ENCODE measurements at places on chromosomes 12 and 14.

GRCh38 chr12:104651811-104652210 lies 195.1 kb downstream of the CHST11 start:
- no peak for DNase-seq

DNA sequence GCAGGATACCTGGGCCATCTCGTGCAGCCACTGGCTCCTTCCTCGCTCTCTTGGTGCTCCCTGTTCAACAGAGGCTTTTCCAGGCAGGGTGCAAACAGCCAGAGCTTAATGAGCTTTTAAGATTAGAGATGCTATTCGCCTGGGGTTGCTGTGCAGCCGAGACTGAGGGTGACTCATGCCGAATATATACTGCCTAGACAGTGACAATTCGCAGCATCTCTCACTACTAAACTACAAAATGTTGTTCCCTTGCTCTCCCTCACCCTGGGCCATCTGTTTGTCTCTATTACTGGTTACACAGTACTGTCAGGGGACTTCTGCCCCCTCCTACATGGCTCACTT lies 26.0 kb upstream of the TESC start:
- no peak for DNase-seq

DNA sequence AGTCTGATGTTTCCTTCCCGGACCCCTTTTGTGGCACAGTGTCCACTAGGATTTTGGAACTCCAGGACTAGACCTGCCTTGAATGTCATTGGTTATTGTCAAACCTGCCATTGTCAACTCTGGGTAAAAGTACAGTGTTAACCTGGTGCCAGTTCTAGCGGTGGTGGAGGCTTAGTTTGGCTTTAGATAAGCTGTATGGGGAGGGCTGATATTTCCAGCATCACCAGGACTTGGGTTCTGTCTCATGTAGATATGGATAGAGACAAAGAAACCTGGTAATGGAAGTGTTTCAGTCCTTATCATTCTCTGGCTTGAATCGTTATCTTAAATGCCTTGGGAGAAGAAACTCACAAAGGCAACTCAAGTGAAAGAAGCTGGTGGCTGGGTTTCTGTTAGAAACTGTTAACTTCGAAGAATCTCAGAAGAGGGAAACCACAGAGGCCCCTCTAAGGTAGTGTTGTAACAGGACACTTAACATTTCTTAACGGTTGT lies 10.6 kb downstream of the CHST11 start:
- no peak for DNase-seq

GRCh38 chr14:93263416-93263815 lies 56.4 kb downstream of the UBR7 start:
- DNase-seq, result no peak

GRCh38 chr12:119829439-119829838 lies 47.7 kb downstream of the CIT start:
- DNase-seq, result no peak

GRCh38 chr12:52672321-52672933 lies 7.8 kb downstream of the KRT1 start:
- DNase-seq, result no peak

- DNase-seq, result no peak
Measured at GRCh38 chr14:55706893-55707292, 126.9 kb downstream of the KTN1 start.

- no peak for DNase-seq
Measured at GRCh38 chr12:27099629-27100028, 17.3 kb upstream of the C12orf71 start.

DNA sequence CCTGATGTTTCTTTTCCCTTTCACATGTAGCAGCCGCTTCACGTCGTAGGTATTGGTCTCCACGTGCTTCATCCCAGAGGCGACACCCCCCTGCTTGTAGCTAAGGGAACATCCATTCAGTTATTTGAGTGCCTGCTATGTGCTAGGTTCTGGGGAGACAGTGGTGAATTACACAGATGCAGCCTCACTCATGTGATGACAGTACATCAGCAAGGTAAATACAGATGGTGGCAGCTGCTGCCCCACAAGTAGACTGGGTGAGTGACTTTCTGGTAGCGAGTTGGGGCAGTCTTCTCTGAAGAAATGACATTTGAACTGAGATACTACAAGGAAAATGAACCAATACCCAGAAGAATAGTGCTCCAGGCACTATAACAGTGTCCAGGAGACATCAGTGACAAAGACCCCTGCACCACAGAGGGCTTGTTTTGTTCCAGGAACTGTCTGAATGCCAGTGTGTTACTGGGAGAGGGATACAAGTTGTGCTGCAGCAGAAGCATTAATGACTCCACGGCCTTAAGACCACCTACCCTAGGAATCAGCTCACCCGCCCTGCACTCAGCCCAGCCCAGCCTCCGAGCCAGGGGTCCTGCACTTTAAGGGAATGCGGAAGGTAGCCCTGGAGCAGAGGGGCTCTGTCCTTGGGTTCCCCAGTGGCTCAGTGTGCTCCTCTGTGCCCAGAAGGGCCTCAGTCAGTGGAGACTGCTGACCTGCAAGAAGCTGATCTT lies 7.3 kb downstream of the AVIL start:
- DNase-seq, result no peak

All from stimulated activated CD4-positive, alpha-beta T cell treated with anti-CD3 and anti-CD28 coated beads, Interleukin-15, amount 100 ng/mL, for 48 hours (primary cell).